T-helper 17 cell (primary cell): ENCODE measurements at places on chromosomes 1 and 21.

DNA sequence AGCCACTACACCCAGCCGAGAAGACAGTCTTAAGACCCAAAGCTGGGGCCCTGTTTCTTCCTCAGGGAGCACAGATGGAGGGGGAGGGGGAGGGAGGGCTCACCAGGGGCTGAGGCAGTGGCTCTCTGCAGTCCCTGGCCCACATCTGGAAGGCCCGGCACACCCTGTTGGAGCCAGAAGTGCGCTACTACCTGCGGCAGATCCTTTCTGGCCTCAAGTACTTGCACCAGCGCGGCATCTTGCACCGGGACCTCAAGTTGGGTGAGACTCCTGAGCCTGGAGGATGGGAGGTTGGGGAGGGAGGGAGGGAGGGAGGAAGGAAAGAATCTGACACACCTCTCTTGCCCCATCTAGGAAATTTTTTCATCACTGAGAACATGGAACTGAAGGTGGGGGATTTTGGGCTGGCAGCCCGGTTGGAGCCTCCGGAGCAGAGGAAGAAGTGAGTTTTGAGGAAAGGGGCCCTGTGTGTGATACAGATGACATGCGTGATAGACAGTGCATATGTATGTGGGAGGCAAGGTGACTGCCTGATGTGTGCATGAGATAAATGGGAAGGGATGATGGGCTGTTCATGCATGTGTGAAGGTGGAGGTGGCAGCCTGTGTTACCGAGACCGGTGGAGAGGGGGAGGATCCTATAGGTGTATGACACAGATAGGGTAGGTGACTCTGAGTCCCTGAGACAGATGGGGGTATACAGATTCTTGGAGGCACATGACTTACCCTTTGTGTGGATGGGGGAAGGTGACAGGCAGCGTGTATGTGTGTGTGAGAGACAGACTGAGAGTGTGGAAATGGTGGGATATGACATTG is 1.5 kb downstream of the PLK3 start:
- no peak for DNase-seq

GRCh38 chr1:189350983-189351616 is 1126.6 kb downstream of the BRINP3 start:
- DNase-seq: no peak

DNA sequence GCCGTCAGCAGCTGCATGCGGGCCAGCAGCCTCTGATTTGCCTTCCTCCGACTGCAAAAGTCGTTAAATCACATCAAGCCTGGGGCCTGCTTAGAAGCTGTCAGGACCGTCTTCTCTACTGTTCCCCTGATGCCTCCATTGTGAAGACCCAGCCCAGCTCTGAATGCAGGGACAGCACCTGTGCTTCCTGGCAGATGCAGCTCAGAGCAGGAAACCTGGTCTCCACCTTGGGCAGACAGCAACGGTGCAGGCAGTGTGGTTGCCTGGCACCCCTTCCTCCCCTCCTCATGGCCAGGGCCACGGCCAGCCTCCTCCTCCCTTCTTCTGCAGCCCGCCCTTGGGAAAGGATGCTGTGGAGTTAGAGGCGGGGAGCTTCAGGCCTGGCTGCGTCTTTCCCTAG is 92.3 kb upstream of the COL6A1 start:
- no peak for DNase-seq

DNA sequence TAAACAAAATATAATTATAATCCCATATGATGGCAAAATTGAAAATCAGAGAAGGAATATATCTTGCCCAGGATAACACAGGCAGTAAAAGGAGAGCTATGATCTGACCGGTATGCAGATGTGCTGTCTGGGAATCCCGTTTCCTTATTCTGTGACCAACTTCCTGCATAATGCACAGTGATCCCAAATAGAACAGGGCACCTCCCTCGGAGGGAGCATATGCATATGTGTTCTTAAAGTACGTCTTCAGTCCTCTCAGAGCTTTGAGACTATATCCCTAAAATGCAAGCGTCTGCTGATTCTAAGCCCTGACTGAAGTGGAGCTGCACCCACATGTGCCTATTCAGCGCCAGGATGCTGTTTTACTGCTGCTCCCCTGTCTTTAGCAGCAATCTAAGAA is 366.1 kb upstream of the PTBP2 start:
- no peak for DNase-seq

- DNase-seq: no peak
These were observed 69.3 kb upstream of the RUNX3 start for GRCh38 chr1:24999426-24999825.

DNA sequence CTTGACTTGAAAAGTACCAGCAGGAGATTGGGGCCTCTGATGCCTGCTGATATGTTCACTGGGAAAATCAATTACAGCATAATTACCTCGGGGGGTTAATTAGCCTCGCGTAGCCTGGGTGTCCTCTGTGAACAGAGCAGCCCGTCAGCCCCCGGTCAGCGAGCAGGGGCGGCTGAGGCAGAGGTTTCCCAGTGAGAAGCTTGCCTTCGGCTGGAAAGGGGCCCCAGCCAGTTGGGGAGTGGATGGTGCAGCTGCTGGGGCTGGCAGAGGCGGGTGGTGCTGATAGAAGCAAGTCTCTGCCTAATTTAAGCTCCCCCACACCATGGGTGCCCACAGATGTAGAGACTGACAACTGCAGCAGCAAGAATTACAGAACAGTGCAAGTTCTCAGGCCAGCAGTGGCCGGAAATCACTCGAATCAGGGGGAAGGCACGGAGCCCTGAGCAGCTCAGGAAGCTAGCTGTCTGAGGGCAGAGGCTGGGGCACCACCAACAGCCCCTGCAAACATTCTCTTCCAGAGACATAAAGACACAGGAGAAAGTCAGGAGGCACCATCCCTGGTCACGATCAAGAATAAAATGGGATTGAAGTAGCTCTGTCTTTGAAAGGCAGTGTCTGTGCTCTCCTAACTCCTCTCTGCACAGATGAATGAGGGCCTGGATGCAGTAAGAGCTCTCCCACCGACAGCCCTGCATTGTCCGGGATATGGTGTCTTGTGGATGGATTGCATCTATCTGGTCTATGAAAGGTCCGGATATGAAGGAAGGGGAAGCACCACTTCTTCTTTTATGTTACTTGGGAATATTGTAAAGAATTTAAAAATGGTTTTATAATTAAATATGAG is 166.5 kb upstream of the CD34 start:
- DNase-seq: no peak
